Activated CD8-positive, alpha-beta memory T cell treated with anti-CD3 and anti-CD28 coated beads for 48 hours (primary cell): ENCODE measurements at places on chromosomes 12 and 14.

DNA sequence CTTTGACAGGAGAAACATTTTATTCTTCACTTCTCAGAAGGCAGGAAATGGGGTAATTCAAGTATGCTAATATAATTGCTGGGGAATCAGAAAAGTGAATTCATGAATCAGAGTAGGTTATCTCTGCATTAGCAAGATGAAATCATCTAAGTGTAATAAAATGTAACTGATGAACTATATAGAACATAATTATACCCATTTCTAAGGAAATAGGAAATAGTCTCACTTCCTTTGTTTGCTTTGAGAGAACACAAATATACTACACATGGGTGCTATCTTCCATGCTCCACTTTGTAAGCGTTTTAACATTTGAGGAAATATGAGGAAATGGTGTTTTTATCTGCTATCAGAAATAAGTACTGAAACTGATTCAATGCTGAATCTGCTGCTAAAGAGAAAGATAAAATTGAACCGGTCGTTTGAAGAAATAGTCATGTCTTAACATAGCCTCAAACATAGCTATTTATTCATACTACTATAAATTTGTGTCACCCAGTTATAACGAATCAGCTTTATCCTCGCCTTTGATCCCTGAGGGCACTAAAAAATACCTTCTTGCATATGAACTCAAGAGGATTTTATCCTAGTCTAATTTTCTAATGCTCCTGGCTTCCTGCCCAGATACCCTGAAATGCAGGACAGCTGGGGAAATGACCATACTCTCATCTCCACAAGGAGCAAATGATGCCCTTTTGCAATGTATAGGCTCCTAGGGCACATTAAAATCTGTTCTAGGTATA, 696.0 kb downstream of the C12orf50 start:
- no peak for DNase-seq

- no peak for DNase-seq
These were observed 37.6 kb downstream of the FERMT2 start for GRCh38 chr14:52913271-52913670.

DNA sequence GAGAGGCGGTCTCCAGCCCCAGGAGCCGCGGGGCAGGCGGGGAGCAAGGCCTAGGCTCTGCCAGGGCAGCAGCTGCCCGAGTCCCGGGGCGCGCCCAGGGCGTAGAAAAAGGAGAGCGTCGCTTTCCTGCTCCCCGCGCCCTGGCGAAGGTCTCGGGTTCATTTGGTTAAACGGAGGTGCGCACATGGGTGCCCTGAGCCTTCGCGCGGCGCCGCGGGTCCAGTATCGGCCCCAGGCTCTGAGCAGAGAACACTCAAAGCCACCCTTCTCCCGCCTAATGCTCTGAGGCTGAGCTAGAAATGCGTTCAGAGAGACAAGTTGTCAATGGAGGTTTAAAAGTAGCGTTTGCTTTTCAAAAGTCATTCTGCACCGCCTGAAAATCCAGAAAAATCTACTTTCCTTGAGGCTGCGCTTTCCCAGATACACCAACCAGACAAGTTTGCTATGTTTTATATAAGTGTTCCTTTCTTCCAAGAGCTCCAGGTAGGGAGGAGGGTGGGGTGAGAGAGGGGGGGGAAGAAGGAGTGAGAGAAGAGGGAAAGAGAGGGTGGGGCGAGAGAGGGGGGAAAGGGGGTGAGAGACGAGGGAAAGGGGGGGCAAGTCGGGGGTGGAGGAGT, 1.5 kb downstream of the TMEM132C start:
- DNase-seq = no peak

DNA sequence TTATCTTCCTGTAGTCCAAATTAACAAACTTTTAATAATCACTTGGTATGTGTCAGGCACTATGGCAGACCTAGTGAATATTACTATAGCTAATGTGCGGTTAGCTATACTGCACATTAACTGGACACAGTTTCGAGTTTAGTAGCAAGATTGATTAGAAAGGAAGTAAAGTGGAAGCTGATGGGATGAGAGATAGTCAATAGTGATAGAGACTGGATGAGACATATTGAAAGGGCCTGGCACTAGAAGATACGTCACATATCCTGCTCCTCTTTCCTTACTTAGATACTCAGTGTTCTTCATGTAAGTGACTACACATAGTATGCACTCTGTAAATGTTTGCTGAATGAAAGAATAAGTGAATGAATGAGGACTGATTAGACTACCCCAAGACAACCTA, 5.5 kb downstream of the TBK1 start:
- DNase-seq = no peak

DNA sequence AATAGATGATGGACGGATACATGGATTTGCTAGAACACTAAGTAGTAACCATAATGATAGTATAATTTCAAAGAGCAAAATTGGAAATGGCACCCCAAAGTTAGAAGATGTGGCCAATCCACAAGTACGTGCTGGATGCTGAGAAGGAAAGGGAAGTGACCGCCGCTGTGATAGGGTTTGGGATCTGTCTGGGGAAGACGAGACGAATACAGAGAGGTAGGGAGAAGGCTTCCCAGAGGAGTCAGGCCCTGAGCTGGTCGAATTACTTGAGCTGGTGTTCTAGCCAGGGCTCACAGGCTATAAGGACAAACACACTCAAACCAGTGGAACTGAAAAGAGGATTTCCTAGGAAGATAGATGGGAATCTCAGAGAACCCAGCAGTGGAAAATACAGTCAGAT, 9.4 kb upstream of the ACVR1B start:
- no peak for DNase-seq

DNA sequence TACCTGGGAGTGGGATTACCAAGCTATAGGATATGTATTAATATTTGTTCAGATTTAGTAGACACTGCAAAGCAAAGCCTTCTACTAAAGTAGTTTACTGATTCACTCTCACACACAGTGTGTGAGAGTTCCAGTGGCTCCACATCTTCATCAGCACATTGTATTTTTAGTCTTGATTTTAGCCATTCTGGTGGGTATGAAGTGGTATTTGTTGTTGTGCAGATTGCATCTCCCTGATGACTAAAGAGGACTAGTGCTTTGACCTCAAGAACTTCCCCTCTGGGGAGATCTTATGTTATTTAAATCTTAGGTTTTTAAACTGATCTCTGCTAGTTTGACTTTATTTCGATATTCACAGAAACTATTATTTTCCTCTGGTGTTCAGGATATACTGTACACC, 479.7 kb upstream of the RGS6 start:
- no peak for DNase-seq

- DNase-seq = no peak
These were observed 235.7 kb downstream of the CACNA1C start for GRCh38 chr12:2288471-2288870.

DNA sequence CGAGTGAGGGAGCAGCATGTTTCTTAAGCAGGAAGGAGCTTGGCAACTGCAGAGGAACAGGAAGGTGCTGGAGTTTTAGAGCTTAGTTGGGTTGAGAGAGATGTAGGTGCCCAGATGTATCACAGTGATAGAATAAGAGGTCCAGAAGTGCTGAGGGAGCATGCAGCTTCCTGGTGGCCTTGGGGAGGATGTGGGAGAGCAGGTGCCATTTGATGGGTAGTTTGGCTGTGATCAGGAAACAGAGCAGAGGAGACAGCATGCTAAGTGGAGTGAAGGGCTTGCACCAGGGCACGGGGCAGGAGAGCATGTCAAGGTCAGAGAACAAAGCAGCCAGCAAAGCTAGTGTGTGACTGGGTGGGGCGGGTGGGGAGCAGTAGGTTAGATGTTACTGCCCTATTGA, 74.8 kb downstream of the PAPOLA start:
- no peak for DNase-seq

GRCh38 chr14:105738638-105739037, 212.3 kb downstream of the TMEM121 start:
- DNase-seq = no peak

- peak; percentile 88 for DNase-seq
These were observed at the start of gene HOXC10 for GRCh38 chr12:53984901-53985691. TSS of gene HOXC10 (plus strand) at chr12:53985146. CDS start at chr12:53985260, 114 bp downstream.

- no peak for DNase-seq
These were observed 25.9 kb downstream of the SYNDIG1L start for GRCh38 chr14:74400031-74400685.

DNA sequence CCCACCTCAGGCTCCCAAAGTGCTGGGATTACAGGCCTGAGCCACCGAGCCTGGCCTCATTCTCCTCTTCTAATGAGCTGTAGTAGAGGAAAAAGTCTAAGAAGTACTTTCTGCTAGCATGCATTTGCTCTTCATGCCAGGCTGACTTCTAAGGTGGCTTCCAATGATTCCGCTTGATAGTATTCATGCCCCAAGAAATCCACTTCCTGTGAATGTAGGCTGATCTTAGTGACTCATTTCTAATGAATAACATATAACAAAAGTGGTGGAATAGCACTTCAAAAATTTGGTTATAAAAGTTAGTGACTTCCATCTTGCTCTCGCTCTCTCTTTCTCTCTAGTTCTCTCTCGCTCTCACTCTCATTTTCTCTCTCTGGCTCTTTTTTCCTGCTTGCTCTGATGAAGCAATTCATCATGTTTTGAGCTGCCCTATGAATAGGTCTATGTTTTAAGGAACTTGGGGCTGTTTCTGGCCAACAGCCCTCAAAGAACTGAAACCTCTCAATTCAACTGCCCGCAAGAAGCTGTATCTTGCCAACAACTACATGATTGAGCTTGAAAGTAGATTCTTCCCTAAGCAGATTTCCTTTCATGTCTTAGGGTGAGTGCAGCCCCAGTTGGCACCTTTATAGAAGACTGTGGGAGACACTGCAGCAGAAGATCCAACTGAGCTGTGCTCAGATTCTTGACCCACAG, 282.9 kb downstream of the RMST start:
- no peak for DNase-seq

GRCh38 chr14:34218881-34219280, 243.2 kb downstream of the SPTSSA start:
- DNase-seq = no peak

GRCh38 chr12:126480451-126480850, 1415.2 kb downstream of the AACS start:
- no peak for DNase-seq

GRCh38 chr12:4526923-4527546, 11.7 kb upstream of the RAD51AP1 start:
- DNase-seq = no peak

GRCh38 chr14:54918427-54918826, 15.8 kb upstream of the GCH1 start:
- no peak for DNase-seq

GRCh38 chr12:5066251-5066650, 22.6 kb downstream of the KCNA5 start:
- DNase-seq = no peak

- DNase-seq = no peak
These were observed 1487.7 kb upstream of the SEL1L start for GRCh38 chr14:83021323-83021722.

DNA sequence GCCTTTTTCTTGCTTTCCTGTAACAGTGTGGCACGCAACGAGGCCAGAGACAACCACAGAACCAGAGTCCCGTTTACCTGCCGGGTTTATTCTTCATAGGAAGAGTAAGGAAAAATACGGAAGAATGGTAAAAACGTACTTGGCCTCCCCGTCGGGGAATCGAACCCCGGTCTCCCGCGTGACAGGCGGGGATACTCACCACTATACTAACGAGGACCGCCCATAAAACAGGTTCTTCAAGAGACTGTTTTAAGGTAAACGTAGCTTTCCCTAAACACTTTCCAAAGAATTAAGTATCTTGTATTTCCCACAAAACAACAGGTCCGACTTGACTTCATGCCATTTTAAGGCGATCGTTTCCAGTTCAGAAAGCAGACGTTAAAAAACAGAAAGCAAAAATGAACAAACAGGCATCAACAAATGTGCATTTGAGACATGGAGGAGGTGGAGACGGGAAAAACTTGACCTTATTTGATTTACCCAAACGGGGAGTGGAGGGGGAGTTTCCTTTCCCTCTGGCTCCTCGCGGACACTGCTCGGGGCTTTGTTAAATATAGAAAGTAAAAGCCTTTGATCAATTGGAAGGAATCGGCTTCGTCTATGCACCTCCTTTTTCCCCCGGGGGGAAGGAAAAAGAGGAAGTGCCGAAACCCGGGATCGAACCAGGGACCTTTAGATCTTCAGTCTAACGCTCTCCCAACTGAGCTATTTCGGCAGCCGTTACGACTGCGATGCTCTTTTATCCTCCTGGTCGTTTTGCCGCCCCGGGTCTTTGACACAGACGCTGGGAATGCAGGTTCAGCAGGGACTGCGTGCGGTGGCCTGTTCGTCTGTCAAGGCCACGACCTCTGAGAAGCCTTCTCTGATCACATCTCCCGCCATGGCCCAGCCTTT, 13.0 kb upstream of the UBC start:
- peak; percentile 100 for DNase-seq

GRCh38 chr12:52867642-52868041, 18.8 kb upstream of the KRT78 start:
- DNase-seq = no peak

GRCh38 chr12:54374562-54375258, 9.8 kb downstream of the ZNF385A start:
- DNase-seq = no peak

GRCh38 chr12:6729186-6729585, 5.3 kb downstream of the COPS7A start:
- DNase-seq = no peak

DNA sequence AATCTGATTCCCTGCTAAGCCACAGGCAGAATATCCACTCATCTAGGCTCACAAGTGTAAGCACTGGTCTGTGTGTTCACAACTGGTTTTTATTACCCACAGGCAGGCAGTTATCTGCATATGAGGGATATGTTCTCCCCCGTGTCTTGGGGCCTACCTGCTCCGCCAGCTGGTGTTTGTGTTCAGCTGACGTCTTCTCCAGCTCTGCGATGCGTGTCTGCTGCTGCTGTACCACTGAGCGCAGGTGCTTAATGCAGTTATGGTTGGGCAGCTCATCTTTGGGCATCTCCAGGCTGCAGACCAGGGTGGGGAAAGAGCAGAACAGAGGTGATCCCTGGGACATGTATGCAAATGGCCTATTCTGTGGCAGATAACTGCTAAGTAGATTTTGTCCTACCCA, 13.7 kb downstream of the RNF41 start:
- no peak for DNase-seq

DNA sequence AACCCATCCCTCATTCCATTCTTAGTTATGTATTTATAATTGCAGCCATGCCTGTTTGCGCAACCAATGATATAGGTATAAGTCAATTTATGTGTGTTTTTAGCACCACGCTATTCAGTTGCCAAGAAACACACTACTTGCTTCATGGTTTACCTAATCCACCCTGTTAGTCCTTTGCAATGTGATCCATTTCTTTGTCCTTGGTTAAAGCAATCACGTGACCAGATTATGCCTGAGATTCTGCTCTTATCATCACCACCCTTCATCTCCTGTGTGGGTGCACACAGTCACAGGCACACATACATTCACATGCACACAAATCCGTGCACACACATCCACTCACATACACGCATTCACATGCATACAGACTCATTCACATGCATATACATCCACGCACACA, 52.3 kb upstream of the KCNA5 start:
- DNase-seq = no peak

DNA sequence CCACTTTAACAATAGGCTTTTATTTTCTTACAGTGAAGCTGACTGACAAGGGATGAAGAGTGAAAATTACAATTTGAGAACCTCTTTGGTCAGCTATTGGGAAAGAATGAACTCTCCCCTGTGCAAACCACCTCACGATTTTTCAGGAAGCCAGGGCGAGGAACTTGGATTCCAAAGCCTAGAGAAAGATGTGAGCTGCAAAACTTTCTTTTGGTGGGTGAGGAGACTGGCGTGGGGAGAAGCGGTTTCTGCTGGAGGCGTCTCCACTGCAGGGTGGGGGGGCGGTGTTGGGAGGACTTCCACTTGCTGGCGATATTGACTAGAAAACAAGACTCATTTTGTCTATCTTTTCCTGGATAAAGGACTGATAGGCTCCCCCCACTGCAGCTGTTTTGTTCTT, 59.3 kb upstream of the VRK1 start:
- no peak for DNase-seq

- no peak for DNase-seq
These were observed 112.1 kb downstream of the DPF3 start for GRCh38 chr14:72781561-72782508.

GRCh38 chr12:41778934-41779333, 365.7 kb downstream of the GXYLT1 start:
- no peak for DNase-seq
